ENCODE measurements at places on chromosomes 3 and 15. TPM values are rescaled to one million over a fixed set of nuclear protein-coding genes. Genes with fewer than 3 reads are reported as not detected.

- DNase-seq, result no peak
- no peaks in the 10 kb centered on the region for H3K36me3 ChIP-seq
- no peaks in the 10 kb centered on the region for H3K27me3 ChIP-seq
- H3K4me3 ChIP-seq, result no peak overlapping the region
Observed at GRCh38 chr3:146640955-146641867, 36.1 kb upstream of the PLSCR5 start.

- no peak overlapping the region for H3K4me3 ChIP-seq
- no peaks in the 10 kb centered on the region for H3K27me3 ChIP-seq
- H3K36me3 ChIP-seq, result no peaks in the 10 kb centered on the region
- H3K4me1 ChIP-seq, result no peaks in the 10 kb centered on the region
- H3K27ac ChIP-seq, result no peak overlapping the region
Observed at GRCh38 chr15:96851613-96852012, 521.1 kb downstream of the NR2F2 start.

GOLGA8O gene
- total RNA-seq, result 1.8 TPM

DNA sequence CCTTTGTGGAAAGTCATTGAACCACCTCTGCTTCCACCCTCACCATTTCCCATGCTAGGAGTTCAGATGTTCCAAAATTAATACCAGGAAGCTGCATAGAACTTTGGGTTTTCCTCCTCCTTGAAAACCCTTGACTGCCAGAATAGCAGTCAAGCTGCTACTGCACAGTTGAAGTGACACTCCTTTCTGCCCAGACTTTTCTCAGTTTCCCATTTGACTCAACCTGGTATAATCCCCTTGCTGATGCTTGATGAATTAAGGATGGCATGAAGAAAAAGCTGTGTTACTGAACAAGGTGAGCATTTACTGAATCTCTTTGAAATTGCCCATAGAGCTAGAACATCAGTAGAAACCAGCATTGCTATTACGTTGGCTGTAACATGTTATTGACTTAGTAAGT lies 286.0 kb downstream of the EDEM1 start:
- H3K4me3 ChIP-seq, result no peak overlapping the region
- H3K36me3 ChIP-seq, result no peaks in the 10 kb centered on the region
- no peaks in the 10 kb centered on the region for H3K4me1 ChIP-seq
- H3K27me3 ChIP-seq, result no peaks in the 10 kb centered on the region
- no peak overlapping the region for H3K27ac ChIP-seq

DNA sequence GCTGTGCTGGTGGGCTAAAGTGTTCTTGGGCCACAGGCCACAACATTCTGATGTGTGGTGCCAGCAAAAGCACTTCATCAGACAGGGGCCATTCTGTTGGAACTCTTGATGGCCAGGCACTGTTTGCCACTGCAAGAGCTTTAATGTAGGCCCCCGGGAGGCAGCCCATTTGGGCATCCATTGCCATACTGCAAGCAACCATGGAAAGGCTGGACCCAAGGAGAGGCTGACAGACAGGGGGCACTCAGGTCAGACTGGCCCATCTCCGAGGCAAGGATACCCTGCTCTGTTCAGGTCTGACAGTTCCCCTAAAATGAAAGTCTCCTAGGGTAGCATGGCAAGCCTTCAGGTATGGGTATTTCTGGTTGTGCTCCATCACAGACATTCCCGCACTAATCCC lies 64.2 kb downstream of the FAM227B start:
- no peaks in the 10 kb centered on the region for H3K36me3 ChIP-seq
- no peak for DNase-seq
- H3K4me3 ChIP-seq, result no peak overlapping the region
- no peaks in the 10 kb centered on the region for H3K27me3 ChIP-seq
- H3K4me1 ChIP-seq, result no peaks in the 10 kb centered on the region

SH2D7 gene
- total RNA-seq, result not detected

DNA sequence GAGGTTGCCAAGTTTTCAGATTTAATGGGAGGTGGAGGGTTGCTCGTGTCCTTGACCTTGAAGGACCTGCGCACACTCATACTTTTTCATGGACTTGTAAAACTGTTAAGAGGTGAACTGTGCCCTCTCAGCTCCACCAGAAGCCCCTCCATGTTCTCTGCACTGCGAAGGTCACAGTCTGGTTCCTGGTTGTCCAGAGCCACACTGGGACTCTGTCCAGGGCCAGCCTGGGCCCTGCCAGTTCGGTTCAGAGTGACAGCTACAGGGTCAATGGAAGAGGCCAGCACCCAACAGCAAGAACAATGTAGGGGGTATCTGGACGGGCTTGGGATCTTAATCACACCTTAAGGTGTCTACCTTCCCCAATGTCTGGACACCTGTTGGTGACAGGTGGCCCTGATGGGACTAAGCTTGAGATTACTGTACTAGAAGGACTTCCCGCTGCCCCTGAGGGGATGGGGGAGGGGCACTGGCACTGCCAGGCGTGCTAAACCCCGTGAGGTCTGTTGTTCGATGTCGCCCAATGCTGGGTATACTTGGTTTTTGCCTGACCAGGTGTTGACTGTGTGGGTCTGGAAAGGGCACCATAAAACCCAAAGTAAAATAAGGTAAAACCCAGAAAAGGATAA lies 34.7 kb downstream of the GRK7 start:
- peak overlapping the region; percentile 74 for H3K27ac ChIP-seq
- no peaks in the 10 kb centered on the region for H3K36me3 ChIP-seq
- H3K4me3 ChIP-seq, result peak overlapping the region; percentile 33
- peak; percentile 30 for DNase-seq
- no peaks in the 10 kb centered on the region for H3K27me3 ChIP-seq

TMOD2 gene
- total RNA-seq, result 11.7 TPM

DNA sequence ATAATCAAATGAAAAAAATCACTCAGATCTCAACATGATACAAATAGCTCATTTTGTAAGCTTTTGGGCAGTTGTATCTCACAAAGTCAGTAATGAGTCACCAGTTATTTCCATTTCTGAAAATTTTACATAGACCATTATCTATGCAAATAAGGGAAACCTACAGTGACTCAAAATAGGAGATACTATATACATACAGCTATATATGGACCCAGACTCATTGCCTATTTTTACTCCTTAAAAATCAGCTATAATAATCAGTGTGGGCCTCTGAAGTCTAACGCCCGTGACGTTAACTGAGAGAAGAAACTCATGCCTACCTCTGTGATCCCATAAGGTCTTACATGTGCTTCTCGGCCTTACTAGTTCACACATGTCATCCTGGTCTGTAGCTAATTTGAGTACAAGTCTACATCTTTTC lies 31.6 kb downstream of the LRIG1 start:
- DNase-seq, result no peak
- no peaks in the 10 kb centered on the region for H3K36me3 ChIP-seq
- H3K27ac ChIP-seq, result no peak overlapping the region
- H3K4me1 ChIP-seq, result peaks cover 14% of the 10 kb centered on the region
- H3K27me3 ChIP-seq, result no peaks in the 10 kb centered on the region
- no peak overlapping the region for H3K4me3 ChIP-seq

ASB14 gene
- total RNA-seq, result not detected

CSTA gene
- 9.0 TPM for total RNA-seq

DNA sequence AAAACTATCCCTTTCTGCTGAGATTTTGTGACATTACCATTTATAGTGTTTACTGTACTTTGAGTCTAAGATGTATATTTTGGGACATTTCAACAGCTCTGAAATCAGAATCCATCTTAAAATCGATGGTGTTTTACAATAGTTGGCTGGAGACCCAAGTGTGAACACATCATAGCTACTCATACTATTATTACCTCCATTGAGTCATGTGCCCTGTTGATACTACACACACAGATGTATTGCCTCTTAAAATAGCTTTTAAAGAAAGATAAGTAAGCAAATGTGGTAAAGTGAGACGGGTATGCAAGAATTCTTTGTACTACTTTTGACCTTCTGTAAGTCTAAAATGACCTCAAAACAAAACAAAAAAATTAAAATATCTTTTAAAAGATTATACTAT lies 6.7 kb downstream of the LMOD3 start:
- no peaks in the 10 kb centered on the region for H3K4me1 ChIP-seq
- H3K4me3 ChIP-seq, result no peak overlapping the region
- H3K27ac ChIP-seq, result no peak overlapping the region
- no peaks in the 10 kb centered on the region for H3K36me3 ChIP-seq
- H3K27me3 ChIP-seq, result no peaks in the 10 kb centered on the region

DNA sequence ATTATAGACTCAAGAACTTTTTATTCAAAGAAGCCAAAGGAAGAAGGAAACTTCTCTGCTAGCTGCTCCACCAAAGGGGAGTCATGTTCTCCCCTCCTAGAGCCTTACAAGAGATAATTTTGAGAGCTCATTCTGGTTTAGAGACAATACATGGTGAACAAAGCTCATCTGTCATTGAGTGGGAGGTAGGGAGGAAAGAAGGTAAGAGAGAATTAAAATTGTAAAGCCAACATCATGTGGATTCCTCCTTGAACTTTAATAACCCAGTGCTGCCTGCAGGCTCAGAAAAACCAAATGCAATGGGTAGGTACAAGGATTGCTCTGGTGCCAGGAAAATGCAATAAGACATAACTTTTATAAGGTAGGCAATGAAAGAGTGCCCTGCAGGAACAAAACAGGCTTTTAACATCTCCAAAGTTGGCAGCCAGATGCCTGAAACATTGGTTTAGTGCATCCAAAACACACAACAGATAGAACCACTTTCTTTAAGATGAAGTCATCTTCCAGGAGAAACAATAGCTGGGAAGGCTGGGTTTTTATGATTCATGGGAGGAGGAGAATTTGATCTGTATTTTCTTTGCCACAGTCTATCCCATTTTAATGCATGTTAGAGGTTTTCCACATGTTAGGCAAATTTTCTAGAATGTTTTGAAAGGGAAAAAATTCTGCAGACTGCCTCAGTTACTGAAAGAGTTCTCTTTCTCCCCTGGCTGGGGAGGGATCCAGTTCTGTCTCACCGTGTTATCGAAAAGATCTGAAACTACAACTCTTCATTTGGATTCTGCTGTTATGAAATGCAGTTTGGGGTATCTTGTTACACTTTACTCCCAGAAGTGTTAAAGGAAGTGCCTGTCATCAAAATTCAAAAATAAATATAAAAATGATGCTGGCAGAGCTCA lies 11.3 kb upstream of the ARHGEF3 start:
- H3K27me3 ChIP-seq, result no peaks in the 10 kb centered on the region
- no peak overlapping the region for H3K27ac ChIP-seq
- no peaks in the 10 kb centered on the region for H3K4me1 ChIP-seq
- H3K36me3 ChIP-seq, result no peaks in the 10 kb centered on the region

OR5H1 gene
- total RNA-seq, result not detected

DNA sequence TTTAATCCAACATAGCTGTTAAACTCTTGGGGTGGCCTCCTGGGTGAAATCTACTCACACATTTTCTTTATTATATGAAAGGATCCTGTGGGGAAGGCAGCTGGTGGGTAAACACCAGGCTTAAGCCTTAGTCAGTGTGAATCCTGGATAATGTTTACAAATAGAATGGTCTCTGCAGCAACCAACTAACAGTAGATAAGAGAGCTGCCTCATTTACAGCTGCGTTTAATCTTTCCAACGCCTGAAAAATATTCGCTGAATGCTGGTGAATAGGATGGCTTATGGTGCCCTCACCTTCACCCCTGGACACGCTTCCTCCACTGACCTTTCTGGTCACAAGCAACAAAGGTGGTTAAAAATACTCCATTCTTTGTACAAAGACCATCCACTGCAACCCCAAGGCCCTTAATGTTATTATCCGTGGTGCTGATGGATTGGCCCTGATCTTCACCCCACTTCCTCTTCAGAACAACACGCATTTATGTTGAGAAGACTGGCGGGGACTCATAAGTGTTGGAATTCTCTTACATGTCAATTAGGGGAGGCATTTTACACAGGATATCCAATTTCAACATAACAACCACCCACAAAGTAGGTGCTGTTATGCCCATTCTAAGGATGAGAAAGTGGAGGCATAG lies 120.0 kb upstream of the FRMD4B start:
- H3K4me3 ChIP-seq, result no peak overlapping the region
- no peak overlapping the region for H3K27ac ChIP-seq
- DNase-seq, result no peak
- no peaks in the 10 kb centered on the region for H3K36me3 ChIP-seq
- no peaks in the 10 kb centered on the region for H3K27me3 ChIP-seq

DNA sequence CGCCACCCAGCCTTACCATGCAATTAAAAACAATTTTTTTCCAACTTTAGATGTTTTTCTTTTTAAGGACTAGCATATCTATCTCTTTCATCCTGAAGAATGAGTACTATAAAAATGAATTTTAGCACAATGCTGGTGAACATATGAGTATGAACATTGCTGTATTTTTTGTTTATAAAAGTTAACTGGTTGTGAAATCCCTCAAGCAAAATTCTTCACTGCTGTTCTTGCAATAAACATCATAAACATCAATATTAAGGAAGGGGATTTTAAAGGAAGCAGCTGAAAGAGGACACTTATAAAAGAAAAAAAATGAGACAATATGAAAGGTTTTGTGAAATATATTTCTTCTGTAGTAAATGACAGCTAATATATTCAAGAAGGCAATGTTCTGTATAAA lies 3.0 kb downstream of the PLSCR4 start:
- H3K36me3 ChIP-seq, result no peaks in the 10 kb centered on the region
- peaks cover 3% of the 10 kb centered on the region for H3K4me1 ChIP-seq
- H3K27ac ChIP-seq, result no peak overlapping the region
- H3K27me3 ChIP-seq, result no peaks in the 10 kb centered on the region

GRCh38 chr3:120088622-120089021 lies 5.6 kb downstream of the GSK3B start:
- H3K27ac ChIP-seq, result no peak overlapping the region
- no peak overlapping the region for H3K4me3 ChIP-seq
- H3K27me3 ChIP-seq, result no peaks in the 10 kb centered on the region

IQCH gene
- 0.66 TPM for total RNA-seq

- no peak for DNase-seq
- H3K27ac ChIP-seq, result no peak overlapping the region
- no peaks in the 10 kb centered on the region for H3K4me1 ChIP-seq
- no peaks in the 10 kb centered on the region for H3K27me3 ChIP-seq
- no peak overlapping the region for H3K4me3 ChIP-seq
- no peaks in the 10 kb centered on the region for H3K36me3 ChIP-seq
Observed at GRCh38 chr15:50238255-50238654, 27.3 kb downstream of the HDC start.

GRCh38 chr3:120348065-120348990 lies 826 bp downstream of the LRRC58 start:
- H3K36me3 ChIP-seq, result no peaks in the 10 kb centered on the region
- peak overlapping the region; percentile 68 for H3K4me3 ChIP-seq
- H3K27me3 ChIP-seq, result no peaks in the 10 kb centered on the region
- H3K27ac ChIP-seq, result peak overlapping the region; percentile 91
- no peak for DNase-seq

DNA sequence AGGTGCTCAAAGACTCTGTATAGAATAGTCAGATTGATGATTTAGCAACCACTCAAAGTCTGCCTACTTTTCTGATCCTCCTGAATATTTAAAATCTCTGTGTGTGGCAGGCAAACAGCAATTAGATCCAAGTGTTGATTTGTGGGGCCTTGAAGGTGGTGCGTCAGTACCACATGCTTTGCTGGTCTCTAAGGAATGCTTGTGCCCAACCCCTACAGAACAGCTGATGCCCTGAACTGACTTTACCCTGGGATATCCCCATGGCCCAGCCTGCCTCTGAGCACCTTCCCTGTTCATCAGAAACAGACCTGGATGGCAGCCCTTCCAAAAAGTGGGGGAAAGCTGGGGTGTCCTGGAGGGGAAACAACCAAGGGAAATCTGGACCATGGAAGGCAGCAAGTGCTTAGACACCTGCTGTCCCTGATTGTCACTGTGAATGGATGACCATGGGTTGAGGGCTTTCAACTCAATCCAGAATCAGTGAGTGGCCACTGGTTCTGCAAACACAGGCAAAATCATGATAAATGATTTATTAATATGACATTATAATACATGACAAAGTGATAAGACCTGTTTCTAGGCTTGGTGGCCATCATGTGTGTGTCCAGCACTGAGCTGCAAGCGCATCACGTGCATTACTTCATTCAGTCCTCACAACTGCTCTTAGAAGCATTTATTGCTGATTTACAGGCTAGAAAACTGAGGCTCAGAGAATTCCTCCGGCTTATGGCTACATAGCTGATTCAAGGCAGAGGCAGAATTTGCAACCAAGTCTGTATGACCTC lies 76.1 kb upstream of the TPM1 start:
- H3K27ac ChIP-seq, result no peak overlapping the region
- no peaks in the 10 kb centered on the region for H3K4me1 ChIP-seq
- DNase-seq, result no peak
- H3K27me3 ChIP-seq, result no peaks in the 10 kb centered on the region

Data from ovary (tissue), 10 donors.